Epithelial cell of esophagus (primary cell): ENCODE measurements at places on chromosomes 11 and 22.

DNA sequence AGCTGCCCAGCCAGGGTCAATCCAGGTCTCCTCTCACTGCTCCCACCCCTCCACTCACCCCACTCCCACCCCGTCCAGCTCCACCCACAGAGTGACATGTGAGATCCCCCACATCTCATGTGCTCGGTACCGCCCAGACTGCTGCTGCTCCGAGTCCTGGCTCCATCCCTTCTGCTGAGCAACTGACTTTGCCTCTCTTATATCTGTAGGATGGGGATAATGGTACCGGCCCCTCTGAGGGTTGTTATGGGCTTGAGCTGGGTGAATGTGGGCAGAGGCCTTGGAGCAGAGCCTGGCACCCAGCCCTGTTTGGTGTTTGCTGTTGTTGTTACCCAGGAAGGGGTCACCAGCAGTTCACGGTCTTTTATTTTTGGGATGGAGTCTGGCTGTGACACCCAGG lies 77.0 kb downstream of the ST3GAL4 start:
- DNase-seq = no peak

DNA sequence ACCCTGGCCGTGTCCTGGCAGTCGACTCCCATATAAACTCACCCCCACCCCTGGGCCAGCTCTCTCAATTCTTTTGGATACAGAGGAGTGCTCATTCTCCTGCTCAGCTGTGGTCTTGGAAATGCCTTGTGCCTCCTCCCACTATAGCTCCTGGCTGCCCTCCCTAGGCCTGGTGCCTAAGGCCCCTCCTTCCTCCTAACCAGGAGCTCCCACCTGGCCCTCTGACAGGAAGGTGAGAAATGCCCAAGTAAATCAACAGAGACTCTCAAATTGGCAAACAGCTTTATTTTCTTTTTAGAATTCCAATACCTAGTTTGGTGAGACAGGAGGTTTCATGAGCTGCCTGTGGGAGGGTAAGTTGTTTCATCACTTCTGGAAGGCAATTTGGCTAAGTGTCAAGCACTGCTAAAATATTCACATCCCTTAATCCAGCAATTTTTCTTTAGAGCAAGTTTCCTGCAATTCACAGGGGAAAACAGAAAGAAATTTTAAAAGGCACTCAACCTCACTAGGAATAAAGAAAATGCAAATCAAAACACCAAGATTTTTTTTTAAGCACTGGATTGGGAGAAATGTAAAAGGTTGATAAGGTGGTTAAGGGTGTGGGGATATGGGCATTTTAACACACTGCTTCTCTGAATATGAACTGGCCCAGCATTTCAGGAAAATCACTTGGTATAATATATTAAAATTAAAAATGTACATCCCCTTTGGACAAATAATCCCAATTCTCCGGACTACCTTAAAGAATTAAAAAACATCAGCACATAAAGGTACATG lies 209.7 kb upstream of the ARHGAP20 start:
- no peak for DNase-seq

DNA sequence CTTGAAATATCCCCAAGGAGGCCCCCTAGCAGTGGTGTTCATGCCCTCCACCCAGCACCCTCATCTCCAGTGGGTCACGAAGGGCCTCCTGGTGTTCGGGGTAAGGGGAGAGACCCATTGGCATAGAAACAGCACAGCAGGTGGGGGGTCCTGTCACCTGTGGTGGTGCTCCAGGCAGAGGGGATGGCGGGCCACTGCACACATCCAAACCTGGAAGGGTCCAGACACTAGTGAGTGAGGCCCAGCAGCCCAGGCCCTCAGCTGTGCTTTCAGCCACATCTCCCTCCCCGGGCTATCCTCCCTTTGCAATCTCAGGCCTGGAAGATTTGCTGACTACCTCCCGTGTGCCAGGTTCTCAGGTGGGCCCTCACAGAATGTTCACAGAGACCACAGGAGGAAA lies 59.4 kb upstream of the LYVE1 start:
- DNase-seq = no peak

- peak; percentile 75 for DNase-seq
Observed at GRCh38 chr11:3907590-3907989, 52.1 kb downstream of the STIM1 start.

- peak; percentile 94 for DNase-seq
Observed at GRCh38 chr22:36465232-36466021, 16.0 kb downstream of the TXN2 start.

DNA sequence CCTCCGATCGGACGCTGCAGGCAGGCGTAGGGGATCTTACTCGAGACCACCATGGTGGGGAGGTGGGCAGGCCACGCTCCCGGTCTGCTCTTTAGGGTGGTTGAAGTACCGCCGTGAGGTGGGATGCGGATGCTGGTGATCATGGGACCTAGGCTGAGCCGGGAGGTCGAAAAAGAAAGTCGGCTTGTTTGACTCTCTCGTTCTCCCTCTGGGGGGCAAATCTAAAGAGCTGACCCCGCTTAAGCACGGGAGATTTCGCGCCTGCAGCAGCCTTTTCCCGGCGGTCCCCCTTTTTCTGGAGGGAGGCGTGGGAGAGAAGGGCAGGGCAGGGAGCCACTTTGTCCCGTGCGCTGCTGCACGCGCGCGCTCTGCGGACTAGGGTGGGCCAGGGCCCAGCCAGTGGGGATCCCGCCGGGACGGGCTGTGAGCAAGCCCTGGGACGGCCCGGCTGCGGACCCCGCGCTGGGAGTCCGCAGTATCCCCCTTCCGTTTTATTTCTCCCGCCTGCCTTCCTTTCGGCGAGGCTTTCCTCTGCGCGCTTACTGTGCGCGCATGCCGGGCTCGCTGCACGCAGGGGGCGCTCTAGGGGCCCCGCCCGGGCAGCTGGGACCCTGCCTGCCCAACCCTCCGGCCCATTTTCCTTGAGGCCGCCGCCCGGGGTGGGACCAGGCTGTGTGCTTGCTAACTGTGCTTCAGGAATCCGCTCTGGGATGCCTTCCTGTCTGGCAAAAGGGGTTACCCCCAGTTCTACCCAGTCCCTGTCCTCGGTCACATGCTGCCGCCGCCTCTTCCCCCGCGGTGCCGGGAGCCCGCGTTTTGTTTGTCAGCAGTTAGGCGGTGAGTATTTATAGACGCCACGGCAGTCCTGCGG lies 81.0 kb downstream of the PRR5L start:
- DNase-seq = peak; percentile 57

- peak; percentile 63 for DNase-seq
Observed at GRCh38 chr11:95231881-95232605, 1.0 kb upstream of the SESN3 start.

DNA sequence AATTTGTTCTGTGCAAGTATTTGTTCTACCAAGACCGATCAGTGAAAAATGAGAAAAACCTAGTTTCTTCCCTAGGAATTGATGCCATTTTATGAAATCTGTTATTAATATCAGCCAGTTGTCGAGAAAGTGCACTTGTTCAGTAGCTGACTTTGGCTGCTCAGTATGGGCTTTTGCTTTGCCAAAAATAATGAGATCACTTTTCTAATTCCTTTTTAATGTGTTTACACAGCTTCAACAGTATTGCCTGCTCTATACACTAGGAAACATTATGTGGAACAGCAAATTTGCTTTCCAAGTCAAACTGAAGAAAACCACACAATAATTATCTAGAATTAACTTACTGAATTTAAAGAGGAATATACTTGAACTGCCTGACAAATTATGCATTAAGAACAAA lies 34.4 kb downstream of the SCUBE2 start:
- no peak for DNase-seq

DNA sequence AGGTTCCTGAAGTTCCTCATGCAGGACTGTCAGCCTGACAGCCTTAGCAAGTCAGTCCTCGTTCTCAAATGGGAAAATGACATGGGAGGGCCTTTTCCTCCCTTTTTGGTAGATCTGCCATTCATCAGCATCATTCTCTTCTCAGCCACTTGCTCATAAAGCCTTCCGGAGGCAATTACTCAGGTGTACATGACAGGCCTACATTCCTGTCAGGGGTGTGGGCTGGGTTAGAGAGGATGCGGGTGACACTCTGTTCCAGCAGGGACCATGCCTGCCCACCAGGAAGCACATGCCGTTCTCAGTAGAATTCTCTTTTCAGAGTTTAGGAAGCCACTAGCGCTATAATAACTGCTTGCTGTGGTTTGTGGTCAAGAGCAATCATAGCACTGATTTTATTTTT lies 24.2 kb upstream of the ANKK1 start:
- DNase-seq = peak; percentile 58

DNA sequence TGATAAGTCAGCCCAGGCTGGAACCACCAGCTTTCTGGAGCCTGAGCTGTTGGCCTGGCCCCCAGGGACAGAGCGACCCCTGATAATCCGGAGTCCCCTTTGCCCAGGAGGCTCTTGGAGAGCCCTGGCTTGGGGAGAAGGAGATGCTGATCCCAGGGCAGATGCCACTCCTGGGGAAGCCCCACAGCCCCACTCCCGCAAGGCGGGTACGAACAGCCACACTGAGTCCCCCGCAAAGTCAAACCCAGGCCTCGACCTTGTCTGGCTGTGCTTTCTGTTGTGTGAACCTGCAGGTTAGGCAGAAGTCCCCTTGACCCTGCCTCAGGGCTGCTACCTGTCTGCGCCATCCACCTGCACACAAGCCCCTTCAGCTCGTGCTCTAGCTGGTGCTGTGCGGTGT lies 108.0 kb downstream of the KCNQ1OT1 start:
- DNase-seq = no peak

DNA sequence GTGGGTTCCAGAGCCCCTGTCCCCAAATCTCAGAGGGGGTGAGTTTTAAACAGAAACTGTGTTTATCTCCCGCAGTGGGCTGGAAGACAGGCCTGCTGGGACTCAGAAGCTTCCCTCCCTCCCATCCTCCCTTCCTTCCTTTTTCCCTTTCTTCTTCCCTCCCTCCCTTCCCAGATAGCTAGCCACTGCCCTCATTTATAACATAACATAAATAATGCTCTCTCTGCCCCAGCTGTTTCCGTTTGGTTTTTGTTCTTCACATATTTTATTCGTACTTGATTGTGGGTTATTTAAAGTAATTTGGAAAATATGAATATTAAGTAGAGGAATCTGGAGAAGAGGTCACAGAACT lies 140.9 kb downstream of the TEAD1 start:
- DNase-seq = no peak

GRCh38 chr11:70799386-70799785 lies 401.1 kb downstream of the CTTN start:
- DNase-seq = no peak

DNA sequence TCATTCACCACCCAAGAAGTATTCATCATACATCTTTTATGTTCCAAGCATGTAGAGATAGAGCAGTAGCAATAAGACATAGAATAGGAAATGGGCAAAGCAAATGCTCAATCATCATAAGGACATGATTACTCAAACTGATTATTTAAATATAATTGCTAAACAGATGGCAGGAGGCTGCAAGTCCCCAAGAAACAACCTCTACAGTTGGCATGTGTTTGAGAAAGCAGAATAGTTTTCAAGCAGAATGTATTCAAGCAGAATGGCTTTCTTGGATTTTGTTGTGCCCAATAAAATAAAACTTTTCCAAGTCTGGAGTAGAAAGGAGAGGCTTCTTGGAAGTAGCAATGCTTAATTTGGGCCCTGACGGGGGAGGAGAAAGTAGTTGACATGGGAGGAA lies 86.5 kb upstream of the SYN3 start:
- no peak for DNase-seq

GRCh38 chr11:6610591-6610990 lies 1.4 kb downstream of the TAF10 start:
- DNase-seq = no peak
